Aorta (tissue), 5 donors: ENCODE measurements at places on chromosomes 5 and 9. TPM values are rescaled to one million over a fixed set of nuclear protein-coding genes. Genes with fewer than 3 reads are reported as not detected.

DNA sequence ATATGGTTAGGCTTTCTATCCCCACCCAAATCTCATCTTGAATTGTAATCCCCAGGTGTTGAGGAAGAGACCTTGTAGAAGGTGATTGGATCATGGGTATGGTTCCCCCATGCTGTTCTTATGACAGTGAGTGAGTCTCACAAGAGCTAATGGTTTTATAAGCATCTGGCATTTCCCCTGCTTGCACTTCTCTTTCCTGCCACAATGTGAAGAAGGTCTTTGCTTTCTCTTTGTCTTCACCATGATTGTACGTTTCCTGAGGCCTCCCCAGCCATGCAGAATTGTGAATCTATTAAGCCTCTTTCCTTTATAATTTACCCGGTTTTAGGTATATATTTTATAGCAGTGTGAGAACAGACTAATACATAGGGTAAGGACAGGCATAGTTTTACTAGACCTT is 334.5 kb downstream of the TLR4 start:
- DNase-seq, result no peak

DNA sequence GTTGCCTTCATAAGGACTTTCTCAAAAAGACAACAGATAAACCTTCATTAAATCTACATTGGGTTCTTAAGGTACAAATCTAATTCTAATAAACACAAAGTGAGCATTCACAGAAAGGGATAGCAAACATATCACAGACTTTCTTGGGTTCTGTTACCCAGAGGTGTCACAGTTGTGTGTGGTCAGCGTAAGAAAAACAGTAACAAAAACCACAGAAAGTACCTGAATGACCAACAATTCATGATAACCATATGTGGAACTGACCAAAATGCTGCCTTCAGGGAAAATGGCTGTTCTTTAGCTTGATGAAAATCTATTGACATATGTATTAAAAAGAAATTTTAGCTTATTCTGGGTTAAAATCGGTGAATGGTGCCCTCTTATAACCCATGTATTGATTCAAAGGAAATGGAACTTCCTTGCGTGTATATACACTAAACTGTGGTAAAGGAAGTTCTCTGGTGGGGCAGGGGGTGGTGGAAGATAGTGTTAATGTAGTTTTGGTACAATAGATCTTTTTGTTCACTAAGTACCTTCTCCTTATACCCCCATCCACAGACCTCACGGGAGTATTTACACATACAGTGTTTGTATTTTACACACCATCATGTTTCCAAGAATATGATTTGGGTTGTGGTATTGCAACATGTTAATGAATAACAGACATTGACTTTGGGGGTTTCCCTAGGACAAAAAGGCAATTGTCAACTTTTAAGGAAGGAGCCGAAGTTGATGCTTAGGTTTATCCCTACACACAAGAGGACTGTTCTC is 152.5 kb downstream of the APBA1 start:
- DNase-seq, result no peak

GRCh38 chr5:89300426-89300970 is 417.5 kb upstream of the MEF2C start:
- no peak for DNase-seq

GRCh38 chr9:117249799-117250198 is 165.1 kb downstream of the ASTN2 start:
- no peak for DNase-seq

DNA sequence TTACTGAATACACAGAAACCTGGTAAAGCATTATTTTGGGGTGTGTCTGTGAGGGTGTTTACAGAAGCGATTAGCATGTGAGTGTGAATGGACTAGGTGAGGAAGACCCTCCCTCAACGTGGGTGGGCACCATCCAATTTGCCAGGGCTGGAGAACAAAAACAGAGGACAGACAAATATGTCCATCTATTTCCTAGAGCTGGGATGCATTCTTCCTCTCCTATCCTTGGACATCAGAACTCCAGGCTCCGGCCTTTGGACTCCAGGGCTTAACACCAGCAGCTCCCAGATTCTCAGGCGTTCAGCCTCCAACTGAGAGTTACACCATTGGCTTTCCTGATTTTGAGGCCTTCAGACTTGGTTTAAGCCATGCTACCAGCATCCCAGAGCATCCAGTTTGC is 65.8 kb upstream of the CHD1 start:
- no peak for DNase-seq

The TSPAN17 gene
- total RNA-seq, result 17.9 TPM
